ENCODE measurements at places on chromosomes 16 and 17.

GRCh38 chr16:28136751-28137434, 73.4 kb upstream of the GSG1L start:
- DNase-seq = no peak

- peak; percentile 74 for DNase-seq
These were observed 9.2 kb upstream of the CD300A start for GRCh38 chr17:74457146-74457819.

DNA sequence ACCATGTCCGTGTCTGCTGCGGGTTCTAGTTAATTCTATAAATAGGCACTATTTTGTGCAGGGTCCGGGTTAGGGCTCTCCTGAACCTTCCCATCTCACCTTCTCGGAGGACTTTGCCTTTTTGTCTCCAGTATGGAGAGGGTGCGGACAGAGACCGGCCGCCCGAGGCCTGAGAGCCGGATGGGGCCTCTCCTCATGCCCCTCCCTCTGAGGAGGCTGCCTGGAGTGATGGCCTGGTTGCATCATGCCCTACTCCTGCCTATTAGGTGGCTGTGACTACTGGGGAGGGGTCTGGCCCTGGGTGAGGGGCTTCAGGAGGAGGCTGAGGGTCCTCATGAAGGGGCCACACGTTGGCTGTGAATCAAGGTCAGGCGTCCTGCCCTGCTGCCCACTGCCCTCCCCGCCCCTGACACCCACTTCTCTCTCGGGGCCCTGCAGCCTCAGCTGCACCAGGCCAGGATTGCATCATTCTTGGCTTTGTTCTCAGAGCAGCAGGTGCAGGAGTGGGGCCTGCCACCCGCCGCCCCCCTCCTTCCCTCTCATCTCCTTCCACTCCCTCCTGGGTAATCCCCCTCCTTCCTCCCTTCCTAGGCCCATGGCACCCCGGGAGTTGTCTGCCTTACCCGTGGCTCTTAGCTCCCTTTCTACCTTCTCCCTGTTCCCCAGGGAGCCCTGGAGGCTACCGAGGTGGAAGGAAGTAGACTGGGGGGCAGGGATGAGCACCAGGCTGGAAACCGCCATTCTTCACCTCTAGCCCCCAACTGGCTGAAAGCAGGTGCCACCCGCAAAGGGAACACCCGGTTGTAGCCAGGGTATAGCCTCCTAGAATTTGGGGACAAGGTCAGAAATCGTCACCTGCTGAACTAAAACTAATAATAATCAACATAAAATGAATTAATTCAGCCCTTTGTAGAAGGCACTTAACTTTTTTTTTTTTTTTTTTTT, 12.7 kb upstream of the ARHGAP23 start:
- DNase-seq = no peak

DNA sequence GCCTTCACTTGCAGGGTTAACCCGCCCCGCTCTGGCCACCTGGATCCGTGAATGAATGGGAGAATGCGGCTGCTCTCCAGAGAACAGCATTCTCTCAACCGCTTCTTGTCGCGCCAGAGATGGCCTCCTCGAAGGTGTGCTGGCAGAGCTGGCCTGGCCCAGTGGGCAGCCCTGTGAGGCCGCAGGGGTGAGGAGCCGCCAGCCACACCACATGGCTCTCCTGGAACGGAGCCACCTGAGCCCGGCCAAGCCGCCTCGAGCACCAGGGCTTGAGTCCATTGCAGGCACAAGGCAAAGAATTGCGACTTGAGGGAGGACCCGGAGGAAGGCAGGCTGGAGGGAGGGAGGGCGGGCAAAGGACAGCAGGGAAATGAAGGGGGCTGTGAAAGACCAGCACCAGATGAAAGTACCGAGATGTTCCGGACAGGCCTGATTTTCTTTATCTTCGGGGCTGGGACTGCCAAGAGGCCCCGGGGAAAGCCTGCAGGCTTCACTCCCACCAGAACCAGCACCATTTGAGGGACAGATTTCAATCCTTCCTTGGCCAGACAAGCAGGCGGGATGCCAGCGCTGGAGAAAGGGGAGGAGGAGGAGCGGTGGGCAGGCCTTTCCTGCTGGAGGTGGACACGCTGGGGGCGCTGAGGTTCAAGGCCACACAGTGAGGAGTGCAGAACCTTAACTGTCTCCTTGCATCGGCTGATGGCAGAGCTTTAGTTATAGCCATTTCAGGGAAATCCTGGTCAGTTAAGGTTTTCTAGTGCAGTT, 69.4 kb downstream of the MRC2 start:
- no peak for DNase-seq

DNA sequence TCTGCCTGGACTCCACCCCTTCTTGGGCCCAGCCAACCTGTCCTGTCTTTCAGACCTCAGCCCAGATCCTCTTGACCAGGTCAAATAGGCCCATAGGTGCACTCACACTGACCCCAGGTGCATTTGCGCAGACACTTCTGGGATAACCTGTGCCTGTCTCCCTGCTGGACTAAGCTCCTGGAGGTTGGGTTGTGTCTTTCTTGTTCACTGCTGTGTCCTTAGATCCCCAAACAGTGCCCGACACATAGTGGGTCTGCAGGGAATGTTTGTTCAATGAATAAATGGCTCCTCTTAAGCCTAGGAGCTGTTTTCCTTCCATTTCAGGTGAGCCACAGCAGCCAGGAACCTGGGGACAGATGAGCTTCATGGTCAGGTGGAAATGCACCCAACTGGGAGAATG, 48.9 kb downstream of the NLRP1 start:
- DNase-seq = no peak

- no peak for DNase-seq
These were observed 14.2 kb downstream of the MYO18A start for GRCh38 chr17:29165800-29166506.

GRCh38 chr16:68075980-68076379, 9.2 kb upstream of the NFATC3 start:
- no peak for DNase-seq

GRCh38 chr17:70047619-70048419, 27.2 kb upstream of the KCNJ16 start:
- DNase-seq = no peak

- no peak for DNase-seq
These were observed 42.6 kb downstream of the TSC2 start for GRCh38 chr16:2090481-2090776.

DNA sequence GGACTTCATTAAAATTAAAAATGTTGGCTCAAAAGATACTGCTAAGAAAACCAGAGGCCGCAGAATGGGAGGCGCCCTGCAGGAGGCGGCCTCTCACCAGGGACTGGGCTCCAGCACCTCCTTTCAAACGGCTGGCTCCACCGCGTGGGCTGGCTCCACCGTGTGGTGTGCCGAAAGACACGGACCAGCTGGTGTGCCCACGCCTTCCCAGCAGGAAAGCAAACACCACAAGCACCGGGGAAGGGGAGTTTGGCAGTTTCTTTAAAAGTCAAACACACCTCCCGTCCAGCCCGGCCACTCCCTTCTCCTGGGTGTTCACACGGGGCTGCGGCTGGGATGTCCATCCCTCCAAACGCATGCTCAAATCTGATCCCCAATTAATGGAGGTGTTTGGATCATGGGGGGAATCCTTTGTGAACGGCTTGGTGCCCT, 13.9 kb downstream of the HAGH start:
- DNase-seq = peak; percentile 59
